Ascending aorta (tissue), 2 donors: ENCODE measurements at places on chromosomes 4 and X. TPM values are rescaled to one million over a fixed set of nuclear protein-coding genes. Genes with fewer than 3 reads are reported as not detected.
A peak's percentile ranks its signal among the peaks of the same experiment; 100 is the strongest.

SERPINA7 gene
- 0.75 TPM for total RNA-seq

ABLIM2 gene
- 30.8 TPM for total RNA-seq

TBC1D19 gene
- total RNA-seq = 18.1 TPM

DNA sequence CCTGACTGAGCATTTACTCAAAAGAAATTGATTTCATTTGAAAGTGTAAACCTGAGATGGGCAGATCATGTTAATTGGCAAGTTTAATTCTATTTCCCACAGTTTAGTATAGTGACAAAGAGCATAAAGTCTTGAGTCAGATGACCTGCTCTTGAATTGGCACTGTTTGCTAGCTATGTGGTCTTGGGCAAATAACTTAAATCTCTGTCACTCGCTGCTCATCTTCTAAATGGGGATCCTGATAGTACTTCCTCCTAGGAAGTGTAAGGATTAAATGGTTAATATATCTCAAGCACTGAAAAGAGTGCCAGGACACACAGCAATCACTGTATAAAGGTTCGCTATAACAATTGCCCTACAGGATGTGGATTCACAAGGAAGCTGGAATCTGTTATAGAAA is 242.8 kb upstream of the JADE1 start:
- no peak for DNase-seq

DNA sequence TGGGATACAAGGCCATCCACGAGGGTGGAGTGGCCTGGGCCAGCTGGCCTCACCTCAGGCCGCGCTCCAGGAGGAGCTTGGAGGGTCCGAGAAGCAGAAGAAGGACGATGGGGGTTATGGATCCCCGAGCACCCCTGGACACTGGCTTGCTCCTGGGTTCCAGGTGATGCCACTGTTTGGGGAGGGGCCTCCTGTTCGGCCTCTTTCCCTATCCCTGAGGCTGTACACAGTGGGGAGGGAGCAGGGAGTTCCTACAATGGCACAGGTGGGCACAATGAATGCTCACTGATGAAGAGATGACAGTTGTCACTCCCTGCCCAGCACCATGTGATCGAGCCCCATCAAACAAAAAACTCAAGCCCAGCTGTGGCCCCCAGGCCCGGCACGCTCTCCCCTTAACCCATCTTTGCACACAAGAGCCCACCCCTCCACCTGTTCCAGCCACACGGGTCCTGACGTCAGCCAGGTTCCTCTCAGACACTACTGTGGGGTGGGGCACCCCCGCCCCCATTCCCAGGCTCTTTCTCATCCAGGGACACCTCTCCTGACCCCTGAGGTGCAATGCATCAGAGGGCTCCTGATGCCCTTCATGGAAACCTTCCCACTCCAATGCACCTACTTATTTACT is 70.3 kb downstream of the WFS1 start:
- no peak for DNase-seq

DNA sequence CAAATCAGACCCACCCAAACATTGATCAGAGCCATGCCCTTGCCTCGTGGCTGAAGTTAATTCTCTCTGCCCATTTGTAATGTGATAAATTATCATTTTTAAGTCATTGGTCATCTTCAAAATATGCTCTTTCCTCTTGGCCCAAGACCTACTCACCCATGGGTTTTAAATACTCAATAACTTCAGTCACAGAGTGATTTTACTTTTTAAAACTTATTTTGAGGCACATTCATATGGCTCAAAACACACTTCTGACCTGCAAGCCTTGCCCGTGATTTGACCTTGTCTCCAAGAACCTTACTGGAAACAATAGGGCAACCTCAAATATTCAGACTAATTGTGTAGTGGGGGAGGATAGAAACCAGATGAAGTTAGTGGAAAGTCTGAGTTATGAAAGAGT is 176.2 kb upstream of the LNX1 start:
- no peak for DNase-seq

- no peak for DNase-seq
Measured at GRCh38 chr4:42904986-42905385, 12.5 kb downstream of the GRXCR1 start.

DNA sequence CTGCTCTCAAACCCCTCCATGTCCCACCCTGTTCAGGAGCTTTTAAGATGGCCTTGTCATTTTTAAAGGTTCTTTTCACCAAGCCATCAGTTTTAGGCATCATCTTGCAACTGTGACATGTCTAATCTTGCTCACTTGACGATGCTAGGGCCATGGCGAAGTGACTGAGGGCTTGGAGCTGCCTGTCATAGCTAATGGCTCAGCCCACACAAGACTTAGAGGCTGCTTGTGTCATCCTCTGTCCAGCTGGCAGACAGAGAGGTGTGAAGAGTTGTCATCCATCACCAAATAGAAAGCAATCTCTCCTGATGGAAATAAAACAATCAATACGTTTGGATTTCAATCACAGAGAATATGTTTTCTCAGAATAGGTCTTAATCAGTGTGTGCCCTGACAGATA is 194.9 kb downstream of the HS6ST2 start:
- no peak for DNase-seq

- DNase-seq = no peak
Measured at GRCh38 chrX:23736030-23736429, 7.0 kb downstream of the ACOT9 start.

DNA sequence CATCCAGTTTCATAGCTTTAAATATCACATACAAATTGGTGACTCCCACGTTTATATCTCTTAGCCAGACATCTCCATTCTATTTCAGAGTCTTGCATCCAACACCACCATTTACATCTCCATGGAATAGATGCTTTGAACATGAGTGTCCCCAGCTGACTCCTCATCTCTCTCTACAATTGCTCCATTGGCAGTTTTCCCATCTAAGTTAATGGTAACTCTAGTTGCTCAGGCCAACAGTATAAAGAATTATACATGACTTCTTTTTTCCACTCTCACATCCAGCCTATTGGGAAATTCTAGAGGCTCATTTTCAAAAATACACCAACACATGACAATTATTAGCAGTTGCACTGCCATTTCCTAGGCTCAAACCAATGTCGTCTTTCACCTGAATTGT is 388.2 kb downstream of the STIM2 start:
- peak; percentile 64 for DNase-seq

GRCh38 chrX:41796577-41796976 is 72.6 kb downstream of the GPR82 start:
- no peak for DNase-seq

GRCh38 chr4:52203351-52203750 is 152.2 kb downstream of the SPATA18 start:
- DNase-seq = no peak

DNA sequence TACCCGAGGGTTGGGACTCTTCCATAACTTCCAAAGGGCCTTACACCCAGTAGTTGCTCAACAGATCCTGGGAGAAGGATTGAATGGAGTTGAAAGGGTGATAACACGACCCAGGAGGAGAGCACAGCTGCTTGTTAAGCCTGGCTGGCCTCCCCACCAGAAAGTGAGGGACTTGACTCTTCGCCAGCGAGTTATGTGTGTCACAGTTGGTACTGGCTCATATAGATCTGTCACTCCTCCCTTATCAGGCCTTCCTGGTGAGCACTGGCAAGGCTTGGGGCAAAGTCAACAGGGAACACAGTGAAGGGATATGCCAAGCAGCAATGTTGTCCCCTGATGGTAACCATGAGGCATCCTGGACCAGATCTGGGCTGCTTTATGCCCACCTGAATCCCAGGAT is 35.8 kb downstream of the APLN start:
- DNase-seq = no peak

GCNA gene
- total RNA-seq = 0.96 TPM

HS3ST1 gene
- 0.64 TPM for total RNA-seq

DNA sequence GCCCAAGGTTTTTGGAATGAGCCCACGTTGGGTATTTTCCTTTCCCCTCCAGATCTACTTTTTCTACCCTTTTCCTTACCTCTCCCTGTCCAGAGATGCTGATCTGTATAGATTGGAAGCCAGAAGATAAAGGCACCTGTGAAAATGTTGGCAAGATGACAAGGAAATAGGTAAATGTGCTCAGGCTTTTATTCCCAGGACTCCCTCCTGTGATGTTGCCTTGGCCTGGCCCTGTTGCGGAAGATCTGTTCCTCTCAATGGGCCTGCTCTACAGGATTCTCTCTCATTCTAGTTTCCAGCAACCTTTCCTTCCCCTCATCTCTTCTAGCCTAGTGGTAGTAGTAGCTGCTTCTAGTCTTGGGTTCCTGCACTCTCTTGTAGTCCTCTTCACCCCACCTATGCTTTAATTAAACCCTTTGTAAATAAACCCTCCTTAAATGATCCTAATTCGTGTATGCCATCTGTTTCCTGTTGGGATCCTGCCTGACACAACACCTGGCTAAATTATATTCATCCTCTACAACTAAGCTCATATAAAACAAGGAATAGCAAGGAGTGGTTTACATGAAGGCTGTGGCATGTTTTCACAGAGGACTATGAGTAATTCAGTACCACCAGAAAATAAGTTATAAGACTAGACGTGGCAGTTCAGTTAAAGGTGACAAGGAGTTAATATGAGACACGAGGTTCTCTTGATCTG is 95.7 kb upstream of the MAOA start:
- no peak for DNase-seq

NAP1L5 gene
- total RNA-seq = 9.6 TPM

DNA sequence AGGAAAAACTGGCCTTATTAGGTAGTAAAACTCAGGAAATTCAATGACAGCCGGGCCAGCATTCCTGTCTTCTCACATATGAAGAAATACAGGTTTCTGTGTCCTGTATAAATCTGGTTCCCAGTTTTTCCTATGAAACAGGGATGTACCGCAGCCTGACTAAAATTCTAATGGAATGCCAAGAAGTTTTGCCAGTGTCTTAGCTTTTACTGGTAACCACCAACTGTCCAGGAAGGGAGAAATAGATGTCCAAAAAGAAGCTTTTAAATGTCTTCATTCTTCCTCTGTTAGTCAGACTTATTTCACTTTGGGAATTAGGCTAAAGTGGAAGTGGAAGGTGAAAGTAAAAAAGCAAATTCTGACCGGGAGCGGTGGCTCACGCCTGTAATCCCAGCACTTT is 108.0 kb upstream of the TBL1X start:
- no peak for DNase-seq

- no peak for DNase-seq
Measured at GRCh38 chr4:13844740-13845139, 217.2 kb upstream of the BOD1L1 start.

GRCh38 chrX:22249371-22249770 is 23.3 kb upstream of the CBLL2 start:
- no peak for DNase-seq

PPEF1 gene
- not detected for total RNA-seq

DNA sequence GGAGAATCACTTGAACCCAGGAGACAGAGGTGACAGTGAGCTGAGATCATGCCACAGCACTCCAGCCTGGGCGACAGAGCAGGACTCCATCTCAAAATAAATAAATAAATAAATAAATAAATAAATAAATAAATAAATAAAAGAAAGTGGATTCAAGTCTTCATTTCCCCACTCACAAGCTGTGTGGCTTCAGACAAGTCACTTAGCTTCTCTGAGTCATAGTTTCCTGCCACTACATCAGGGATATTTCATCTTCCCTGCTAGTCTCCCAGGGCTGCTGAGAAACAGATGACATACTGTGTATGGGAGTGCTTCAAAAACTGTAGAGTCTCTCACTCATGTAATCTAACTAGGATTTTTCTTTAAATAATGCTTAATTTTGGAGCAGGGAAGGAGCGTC is 37.2 kb downstream of the TBC1D9 start:
- DNase-seq = no peak

GRCh38 chr4:189178125-189178746 is 762.4 kb upstream of the FRG1 start:
- no peak for DNase-seq
